ENCODE measurements at places on chromosomes 16 and 17. TPM values are rescaled to one million over a fixed set of nuclear protein-coding genes. Genes with fewer than 3 reads are reported as not detected.

- DNase-seq: no peak
Observed at GRCh38 chr17:36742267-36743000, 141.1 kb downstream of the MRM1 start.

TLCD2 gene
- polyA plus RNA-seq: not detected

- DNase-seq: no peak
Observed at GRCh38 chr17:34236281-34236892, 18.7 kb upstream of the CCL2 start.

DNA sequence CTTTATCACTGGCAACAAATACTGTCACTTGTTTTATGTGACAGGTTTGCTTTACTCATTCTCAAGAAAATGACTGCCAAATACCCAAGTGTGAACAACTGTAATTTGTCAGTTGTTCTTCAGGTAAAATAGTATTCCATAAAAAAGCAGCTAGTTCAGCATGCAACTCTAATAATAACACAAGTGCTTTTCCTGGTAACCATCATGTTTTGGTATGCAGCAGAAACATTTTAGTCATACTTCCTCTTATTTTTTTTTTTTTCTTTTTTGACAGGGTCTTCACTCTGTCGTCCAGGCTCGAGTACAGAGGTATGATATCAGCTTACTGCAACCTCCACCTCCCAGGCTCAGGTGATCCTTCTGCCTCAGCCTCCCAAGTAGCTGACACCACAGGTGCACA, 4.6 kb downstream of the TERF2 start:
- no peak for DNase-seq

- no peak for DNase-seq
Observed at GRCh38 chr17:67289181-67289876, 44.3 kb upstream of the HELZ start.

All from naive thymus-derived CD4-positive, alpha-beta T cell (primary cell).